ENCODE measurements at places on chromosomes 1 and 21.

- DNase-seq, result no peak
Observed at GRCh38 chr1:208100906-208101305, 143.3 kb downstream of the PLXNA2 start.

DNA sequence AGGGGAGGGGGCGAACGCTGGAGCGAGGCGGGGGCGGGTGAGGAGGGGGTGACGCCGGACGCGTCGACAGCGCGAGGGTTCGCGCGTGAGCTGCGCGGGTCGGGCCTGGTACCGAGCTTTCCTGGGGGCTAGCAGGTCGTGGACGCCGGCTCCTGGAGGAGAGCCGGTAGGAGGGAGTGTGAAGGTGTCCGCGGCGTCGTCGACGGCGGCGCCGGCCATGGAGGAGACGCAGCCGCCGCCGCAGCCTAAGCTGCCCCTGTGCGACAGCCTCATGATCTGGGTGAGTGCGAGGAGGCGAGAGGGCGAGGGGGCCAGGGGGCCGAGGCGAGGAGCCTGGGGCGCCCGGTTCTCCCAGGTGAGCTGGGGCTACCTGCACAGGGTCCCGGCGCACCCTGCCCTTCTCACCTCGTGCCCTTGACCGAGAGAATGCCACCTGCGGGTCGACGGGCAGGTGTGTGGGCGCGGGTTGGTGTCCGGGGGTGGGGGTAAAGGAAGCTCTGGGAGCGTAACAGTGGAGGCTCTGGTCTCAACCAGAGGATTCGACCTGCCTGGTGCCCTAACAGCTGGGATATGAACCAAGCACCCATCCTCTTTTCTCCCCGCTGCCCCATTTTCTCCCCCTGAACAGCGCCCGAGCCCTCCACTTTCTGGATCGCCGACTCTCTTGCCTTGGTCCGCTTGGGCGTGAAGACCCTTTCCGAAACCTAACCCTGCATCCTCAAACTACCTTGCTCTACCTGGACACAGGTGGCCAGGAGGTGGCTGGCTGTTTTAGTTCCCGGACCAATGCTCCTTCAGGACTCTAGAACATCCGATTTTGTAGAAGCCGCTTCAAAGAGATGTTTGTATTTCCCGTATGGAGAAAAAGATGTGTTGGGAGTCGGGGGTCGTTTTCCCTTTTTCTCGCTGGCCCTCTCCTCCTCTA, at the start of gene HOOK1:
Gene HOOK1, plus strand, starts transcription at position 49 of the 925 bp plus-strand sequence. Its CDS starts 169 bp downstream, at position 218.
- DNase-seq, result no peak

DNA sequence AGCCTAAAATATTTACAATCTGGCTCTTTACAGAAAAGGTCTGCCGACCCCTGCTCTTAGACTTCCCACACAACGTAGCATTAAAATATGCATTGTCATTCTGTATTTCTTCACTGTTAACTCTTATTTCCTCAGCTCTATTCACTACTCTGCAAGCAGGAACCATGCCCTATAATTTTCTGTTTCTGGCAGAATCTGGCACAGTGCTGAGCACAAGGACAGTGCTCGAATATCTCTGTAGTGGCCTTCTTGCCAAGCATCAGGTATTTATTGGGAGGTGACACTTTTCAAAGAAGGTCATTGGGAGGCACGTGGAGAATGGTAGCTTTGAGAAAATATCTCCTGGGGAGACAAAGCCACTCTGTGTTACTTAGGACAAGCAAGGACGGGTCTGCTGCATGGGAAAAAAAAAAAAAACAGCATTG, 77.9 kb downstream of the PSMG1 start:
- no peak for DNase-seq

- DNase-seq, result no peak
Observed at GRCh38 chr1:202280595-202280994, 61.1 kb downstream of the UBE2T start.

DNA sequence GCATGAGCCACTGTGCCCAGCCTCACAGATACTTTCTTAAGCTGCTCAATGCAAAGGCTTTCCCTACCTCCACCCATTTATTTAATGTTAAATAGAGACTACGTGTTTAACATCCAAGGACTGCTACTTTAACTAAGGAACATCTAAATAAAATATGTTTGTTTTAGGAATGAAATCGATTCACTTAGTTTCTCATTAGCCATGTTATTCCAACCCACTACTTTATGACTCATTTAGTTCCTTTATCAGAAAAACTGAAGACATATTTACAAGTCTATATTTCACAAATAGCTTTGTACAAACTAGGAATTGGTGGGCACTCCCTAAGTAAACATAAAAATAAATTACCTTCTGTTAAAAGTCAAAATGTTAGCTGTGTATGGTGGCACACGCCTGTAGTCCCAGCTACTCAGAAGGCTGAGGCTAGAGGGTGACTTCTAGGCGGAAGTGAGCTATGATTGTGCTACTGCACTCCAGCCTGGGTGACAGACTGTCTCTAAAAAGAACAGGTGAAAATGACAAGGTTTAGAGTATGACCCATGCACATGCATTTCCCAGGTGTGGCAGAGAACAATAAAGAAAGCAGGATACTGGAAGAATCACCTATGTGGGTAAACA, 39.9 kb upstream of the AK4 start:
- no peak for DNase-seq

GRCh38 chr1:40221977-40222772, 25.6 kb upstream of the TMCO2 start:
- no peak for DNase-seq

- no peak for DNase-seq
Observed at GRCh38 chr1:156706657-156707416, 1.5 kb upstream of the CRABP2 start.

GRCh38 chr21:15534450-15534886, 195.3 kb upstream of the USP25 start:
- DNase-seq, result no peak

DNA sequence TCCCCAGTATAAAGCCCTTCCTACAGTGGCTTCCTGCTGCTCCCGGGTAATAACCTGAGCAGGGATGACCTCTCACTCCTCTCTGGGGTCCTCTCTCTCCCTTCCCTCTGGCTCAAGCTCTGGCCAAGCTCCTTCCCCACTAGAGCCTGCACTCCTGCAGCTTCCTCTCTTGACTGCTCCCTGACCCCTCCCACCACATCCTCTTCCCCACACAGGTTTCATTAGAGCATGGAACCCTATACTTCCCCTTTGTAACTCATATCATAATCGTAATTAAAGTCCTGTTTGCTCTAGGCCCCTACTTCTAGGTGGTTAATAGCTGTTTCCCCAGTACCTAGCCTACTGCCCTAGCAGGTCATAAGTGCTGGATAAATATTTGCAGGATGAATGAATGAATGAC, 146.2 kb downstream of the C1orf21 start:
- DNase-seq, result no peak

DNA sequence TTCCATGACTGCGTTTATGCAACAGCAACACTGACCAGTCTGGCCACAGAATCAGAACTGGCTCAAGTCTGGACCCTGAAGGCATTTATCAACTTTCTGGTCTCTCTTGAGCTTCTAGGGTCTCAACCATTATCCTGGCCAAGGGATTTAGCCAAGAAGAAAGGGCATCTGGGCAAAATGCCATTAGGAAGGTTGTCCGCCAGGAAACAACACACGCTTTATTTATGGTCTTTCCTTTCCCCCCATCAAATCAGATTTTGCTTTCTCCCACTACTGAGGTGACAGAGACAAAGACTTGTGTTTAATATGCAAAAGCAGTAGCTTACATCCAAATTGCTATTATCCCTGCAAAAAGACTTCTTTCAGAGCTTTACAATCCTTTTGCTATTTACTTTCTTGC, 81.6 kb upstream of the PPP2R5A start:
- DNase-seq, result no peak

DNA sequence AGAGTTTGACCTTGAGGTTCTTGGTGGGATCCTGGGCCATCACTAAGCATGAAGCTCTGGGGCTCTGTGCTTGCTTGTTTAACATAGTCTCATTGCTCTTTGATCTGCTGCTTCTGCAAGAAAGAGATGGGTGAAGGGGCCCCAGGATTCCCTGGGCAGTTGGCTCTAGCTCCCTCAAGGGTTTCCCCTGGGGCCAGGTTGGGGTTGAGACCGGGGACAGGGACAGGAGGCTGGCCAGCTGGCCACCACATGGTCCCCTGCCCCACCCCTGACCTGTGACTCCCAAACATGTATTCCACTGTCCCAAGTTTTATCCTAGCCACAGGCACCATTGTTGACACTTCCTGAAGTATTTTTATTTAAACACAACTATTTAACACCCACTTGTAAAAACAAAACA, 69.5 kb downstream of the FHAD1 start:
- DNase-seq, result no peak
